ENCODE measurements at places on chromosomes 5 and 9.

DNA sequence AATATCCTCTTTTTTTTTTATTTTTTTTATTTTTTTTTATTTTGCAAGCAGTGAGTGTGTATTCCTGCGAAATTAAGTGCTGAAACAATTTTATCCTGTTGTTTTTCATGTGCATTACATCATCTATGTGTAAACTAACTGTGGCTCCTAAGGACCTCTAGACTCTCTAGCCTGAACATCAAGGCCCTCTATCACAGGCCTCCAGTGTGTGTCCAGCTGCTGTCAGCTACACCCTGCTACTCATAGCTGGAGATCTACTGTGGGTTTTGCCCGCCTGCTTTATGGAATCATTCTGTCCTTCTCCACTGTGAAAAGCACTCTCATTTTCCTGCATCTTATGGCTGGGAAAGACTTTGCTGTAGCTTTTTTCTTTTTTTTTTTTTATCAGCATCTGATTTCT lies 157.8 kb downstream of the KCTD16 start:
- no peak for DNase-seq

DNA sequence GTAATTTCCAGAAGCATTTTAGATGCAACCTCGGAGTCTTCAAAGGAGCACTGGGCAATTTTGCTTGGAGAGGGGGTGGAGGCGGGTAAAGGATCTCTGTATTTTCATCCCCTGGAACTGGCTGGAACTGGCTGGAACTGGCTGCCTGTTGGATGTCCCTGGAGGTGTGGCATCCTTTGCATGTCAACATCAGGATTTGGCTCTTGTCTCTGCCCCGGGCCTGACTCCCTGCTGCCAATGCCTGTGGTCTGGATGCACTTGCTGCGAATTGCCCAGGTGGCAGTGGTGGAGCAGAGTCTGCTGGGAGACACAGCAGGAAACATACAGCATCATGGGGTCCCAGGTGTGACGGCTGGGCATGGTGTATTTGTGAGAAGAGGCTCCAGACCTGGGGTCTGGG lies 391.3 kb downstream of the GADD45G start:
- no peak for DNase-seq

- no peak for DNase-seq
Measured at GRCh38 chr5:138637256-138637655, 62.1 kb upstream of the HSPA9 start.

DNA sequence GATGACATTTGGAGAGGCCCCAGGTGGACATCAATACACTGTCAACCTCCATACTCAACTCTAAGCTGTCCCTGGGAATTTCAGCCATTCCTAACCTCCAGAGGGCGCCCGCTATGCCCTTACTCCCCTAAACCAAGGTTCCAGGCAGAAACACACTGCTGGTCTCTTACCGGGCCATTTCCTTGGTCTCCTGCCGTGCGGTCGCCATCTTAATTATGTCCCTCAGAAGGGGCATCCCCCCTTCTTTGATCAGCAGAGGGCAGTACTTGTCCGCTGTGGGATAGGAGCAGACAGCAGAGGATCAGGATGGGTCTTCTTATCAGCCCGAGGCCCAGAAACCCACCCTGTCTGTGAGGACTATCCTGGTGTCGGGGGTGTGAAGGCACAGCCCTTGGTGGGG lies 9.3 kb upstream of the ZDHHC12 start:
- peak; percentile 10 for DNase-seq

DNA sequence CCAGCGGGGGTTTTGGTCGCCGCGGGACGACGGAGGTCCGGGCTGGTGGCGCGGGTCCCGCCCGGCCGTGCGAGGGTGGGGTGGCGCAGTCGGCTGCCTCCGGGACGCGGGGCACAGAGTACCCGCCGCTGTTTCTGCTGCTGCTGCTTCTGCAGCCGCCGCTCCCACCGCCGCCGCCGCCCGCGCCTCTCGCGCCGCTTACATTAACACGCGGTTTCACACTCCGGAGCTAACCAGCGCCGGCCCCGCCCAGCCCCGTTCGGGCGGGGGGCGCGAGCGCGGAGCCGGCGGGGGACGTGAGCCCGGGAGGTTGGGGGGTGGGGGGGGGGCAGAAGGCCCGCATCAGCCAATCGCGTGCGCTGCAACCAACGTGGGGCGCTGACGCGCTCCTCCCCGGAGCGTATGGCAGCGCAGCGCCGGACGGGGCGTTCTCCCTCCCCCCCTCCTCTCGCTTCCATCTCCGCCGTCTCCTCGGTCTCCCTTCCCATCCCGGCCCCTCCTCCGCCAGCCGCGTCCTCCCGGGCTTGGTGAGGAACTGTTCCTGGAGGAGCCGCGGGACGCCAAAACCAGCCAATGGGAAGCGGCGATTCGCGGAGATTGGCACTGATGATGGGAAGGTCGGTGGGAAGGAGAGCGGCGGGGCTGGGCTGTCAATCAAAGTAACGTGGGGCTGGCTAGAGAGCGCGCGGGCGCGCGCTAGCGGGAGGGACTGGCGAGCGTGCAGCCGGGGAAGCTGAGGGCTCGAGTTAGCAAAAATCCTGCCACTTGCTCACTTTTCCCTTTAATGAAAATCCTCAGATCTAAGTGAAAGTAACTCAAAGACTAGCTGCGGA lies at the start of gene TLE1:
TSS of gene TLE1 (minus strand) at position 205 of the 833 bp plus-strand sequence. CDS start 1,307 bp downstream, outside the sequence.
- DNase-seq, result peak; percentile 81

GRCh38 chr9:134399435-134400056 lies 73.3 kb downstream of the RXRA start:
- DNase-seq, result no peak

- DNase-seq, result no peak
Measured at GRCh38 chr9:138098116-138098907, 220.7 kb downstream of the CACNA1B start.

DNA sequence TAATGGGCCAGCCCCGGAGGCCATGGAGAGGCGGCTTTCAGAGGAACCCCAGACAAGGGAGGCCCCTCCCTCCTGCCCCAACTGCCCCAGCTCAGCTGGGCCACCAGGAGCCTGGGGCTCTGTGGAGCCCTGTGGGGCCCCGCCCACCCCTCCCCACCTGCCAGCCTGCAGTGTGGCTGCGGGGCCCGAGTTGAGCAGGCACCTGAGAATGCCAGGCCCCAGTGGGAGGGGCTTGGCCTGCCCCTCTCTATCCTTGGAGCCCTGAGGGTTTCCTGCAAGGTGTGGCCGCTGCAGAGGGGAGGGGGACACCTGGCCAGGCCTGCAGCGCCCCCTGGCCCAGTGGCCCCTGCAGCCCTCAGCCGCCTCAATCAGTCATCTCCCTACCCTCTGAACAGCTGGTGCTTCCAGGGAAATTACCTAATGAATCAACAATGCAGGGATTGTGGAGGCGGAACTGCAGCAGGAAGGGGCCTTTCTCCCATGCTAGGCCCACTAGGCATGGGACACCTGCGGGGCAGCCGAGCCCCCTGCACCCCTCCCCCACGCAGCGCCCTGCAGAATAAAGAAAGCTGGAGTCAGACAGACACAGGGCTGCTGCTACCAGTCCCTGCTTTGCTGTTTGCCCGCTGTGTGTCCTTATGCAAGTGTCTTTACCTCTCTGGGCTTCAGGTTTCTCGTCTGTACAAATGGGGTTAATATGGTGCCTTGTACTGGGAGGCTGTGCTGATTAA lies 48.0 kb downstream of the LMX1B start:
- no peak for DNase-seq

- no peak for DNase-seq
Measured at GRCh38 chr5:108720391-108720790, 27.3 kb upstream of the FER start.

GRCh38 chr9:133977421-133978201 lies 14.5 kb downstream of the VAV2 start:
- DNase-seq, result no peak

DNA sequence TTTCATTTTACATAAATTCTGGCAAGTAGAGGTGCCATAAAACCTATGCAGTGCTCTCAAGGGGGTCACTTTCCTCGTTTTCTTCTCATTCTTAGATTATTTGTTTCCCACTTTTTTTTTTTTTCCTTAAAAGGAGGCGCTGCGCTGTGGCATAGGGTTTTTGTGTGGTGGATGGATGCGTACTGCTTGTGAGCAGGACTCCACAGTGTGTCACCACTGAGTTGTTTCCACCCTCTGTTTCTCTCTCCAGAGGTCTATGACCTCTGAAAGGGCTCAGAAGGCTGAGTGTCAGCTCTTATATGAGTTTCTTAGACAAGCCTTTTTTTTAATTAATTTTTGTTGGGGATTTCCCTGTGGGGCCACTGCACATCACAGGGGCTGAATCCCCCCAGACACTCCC lies 13.6 kb upstream of the CLTB start:
- no peak for DNase-seq

GRCh38 chr9:129285979-129286772 lies 108.1 kb upstream of the IER5L start:
- DNase-seq, result no peak

DNA sequence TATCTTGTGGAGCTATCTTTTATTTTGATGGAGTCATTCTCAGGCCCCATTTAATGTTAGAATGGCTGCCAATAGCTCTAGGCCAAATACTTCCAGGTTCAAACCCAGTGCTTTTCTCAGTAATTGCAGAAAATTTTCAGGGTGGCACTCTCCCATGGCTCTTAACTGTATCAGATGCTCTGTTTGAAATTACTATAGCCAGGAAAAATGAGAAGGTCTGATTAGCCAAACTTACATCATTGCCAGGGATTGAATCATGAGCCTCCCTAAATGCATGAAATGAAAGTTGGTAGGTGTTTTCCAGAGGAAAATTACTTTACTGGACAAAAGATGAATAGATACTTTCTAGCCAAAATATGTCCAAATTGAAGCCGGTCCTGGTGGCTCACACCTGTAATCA lies 404.8 kb downstream of the MAT2B start:
- DNase-seq, result no peak

GRCh38 chr5:143674469-143674786 lies 137.5 kb upstream of the HMHB1 start:
- DNase-seq, result no peak

GRCh38 chr9:11348366-11348765 lies 735.6 kb upstream of the PTPRD start:
- DNase-seq, result no peak

DNA sequence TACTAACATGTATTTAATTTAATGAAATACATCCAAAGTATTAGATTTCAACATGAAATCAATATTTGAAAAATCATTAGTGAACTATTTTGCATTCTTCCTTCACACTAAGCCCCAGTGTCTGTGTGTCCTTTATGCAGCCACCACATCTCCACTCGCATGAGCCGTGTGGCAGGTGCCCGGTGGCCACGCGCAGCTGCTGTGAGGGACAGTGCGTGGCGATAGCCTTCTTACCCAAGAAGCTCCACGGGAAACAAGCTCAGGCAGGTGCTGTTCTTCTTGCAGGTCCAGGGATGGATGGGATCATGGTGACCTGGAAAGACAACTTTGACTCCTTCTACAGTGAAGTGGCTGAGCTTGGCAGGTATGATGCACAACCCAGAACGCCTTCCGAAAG lies 79.3 kb upstream of the OTULINL start:
- no peak for DNase-seq

- DNase-seq, result no peak
Measured at GRCh38 chr5:6491196-6491918, 42.7 kb downstream of the UBE2QL1 start.

DNA sequence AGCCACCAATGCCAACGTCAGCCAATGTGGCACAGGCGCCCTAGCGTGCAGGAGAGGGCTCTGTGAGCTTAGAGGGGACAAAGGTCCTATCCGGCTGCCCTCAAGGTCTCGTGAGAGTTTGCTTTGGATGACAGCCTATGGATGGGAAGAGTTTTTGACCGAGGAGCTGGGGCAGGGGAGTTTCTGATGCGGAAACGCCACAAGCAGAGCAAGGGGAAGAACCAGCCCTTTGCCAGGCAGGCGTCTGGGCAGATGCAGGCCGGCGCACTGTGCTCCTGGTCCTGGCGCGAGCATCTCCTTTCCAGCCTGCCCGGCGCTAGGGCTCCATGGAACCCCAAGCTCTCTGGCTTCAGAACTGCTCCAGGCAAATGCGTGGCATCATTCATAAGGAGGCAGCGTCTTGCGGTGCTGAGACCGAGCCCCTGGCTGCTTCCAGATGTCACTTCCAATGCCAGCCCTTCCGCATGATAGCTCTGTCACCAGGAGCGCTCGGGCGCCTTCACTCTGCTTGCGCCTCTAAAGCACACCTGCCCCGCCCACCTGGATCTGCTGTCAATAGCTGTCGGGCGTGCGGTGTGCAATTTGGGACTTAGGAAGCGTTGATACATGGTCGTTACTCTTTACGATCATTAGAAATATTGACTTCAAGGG lies 374.9 kb upstream of the IRX1 start:
- DNase-seq, result no peak

- DNase-seq, result peak; percentile 12
Measured at GRCh38 chr9:111621895-111622480, 9.1 kb upstream of the DNAJC25 start.

DNA sequence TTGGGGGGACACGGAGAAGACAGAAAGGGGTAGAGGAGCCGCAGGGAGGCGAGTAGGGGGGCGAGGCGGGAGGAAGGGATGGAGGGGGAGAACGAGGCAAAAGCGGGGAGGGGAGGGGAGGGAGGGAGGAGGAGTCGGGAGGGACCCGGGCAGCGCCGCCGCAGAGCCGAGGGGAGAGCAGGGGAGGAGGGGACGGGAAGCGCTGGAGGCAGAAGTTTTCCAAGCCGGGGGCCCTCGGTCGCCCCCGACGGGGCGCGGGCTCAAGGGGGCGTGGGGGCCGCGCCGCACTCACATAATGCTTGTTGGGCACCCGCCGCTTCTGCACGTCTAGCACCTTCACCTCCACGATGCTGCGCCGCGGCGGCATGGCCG lies 353 bp downstream of the SH3PXD2B start:
- DNase-seq, result no peak

GRCh38 chr9:18811171-18811570 lies 221.8 kb downstream of the SAXO1 start:
- DNase-seq, result no peak

- DNase-seq, result no peak
Measured at GRCh38 chr5:159181152-159181551, 28.2 kb downstream of the RNF145 start.

GRCh38 chr5:62596096-62596495 lies 17.5 kb downstream of the LRRC70 start:
- no peak for DNase-seq

DNA sequence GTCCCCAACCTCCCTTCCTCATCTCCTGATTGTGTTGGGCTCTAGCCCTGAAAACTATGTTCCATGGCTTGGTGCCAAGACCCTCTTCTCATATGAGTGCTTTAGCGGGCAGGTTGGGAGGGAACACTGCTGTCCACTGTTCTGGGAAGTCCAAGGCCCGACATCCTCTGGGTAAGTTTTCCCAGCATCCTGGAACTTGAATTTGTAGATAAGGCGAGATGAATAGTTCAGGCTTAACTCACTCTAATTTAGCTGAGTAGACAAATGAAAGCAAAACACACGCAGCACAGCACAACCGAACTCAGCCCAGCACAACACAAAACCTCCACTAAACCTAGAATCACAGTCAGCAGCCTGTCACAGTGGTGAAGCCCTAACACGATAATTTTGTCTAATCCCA lies 95.3 kb upstream of the SLC28A3 start:
- DNase-seq, result no peak

DNA sequence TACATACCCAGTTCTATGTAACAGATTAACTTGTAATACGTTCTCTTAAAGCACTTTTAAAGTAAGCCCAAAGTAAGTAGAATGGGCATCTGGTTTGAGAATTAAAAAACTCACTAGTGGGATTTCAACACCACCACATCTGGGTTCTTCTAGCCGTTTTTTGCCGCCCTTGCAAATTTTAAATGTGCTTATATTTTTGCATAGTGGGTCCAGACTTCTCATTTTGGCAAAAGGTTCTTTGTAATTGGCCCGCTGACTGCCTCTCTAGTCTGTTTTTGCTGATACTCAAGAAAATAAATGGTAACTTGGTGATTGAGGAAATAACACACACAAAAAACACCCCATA lies 582 bp upstream of the FBXO4 start:
- no peak for DNase-seq

- no peak for DNase-seq
Measured at GRCh38 chr5:57405984-57406383, 76.6 kb downstream of the ACTBL2 start.

GRCh38 chr5:136012041-136012804 lies 16.6 kb upstream of the TGFBI start:
- no peak for DNase-seq

All from CD4-positive, alpha-beta T cell treated with Interleukin-12 subunit alpha and Interleukin-12 subunit beta, for 1 hour (primary cell).